ENCODE measurements at places on chromosomes 3 and 15. TPM values are rescaled to one million over a fixed set of nuclear protein-coding genes. Genes with fewer than 3 reads are reported as not detected.

The FBN1 gene
- total RNA-seq = 12.0 TPM

The PLXND1 gene
- 28.8 TPM for total RNA-seq

The GABRG3 gene
- total RNA-seq = not detected

The PLA2G4F gene
- not detected for total RNA-seq

The ACSBG1 gene
- total RNA-seq = not detected

The OSTN gene
- total RNA-seq = not detected

The ANKUB1 gene
- total RNA-seq = not detected

The NMNAT3 gene
- 1.3 TPM for total RNA-seq

The PLCH1 gene
- 0.25 TPM for total RNA-seq

The PTPN23 gene
- total RNA-seq = 25.4 TPM

The BFSP2 gene
- total RNA-seq = not detected

The STX19 gene
- total RNA-seq = not detected

The HCLS1 gene
- total RNA-seq = 17.3 TPM

The CCR5 gene
- total RNA-seq = 0.49 TPM

DNA sequence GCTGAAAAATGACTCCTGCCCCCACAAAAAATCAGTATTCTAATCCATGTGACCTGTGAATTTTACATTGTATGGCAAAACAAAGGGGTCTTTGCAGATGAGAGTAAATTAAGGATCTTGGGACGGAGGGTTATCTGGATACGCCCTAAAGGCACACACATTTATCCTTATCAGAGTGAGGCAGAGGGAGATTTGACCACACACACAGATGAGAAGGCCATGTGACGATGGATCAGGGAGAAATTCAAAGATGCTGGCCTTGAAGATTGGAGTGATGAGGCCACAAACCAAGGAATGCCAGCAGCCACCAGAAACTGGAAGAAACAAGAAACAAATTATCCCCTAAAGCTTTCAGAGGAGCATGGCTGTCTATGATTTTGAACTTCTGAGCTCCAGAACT lies 288.5 kb downstream of the XXYLT1 start:
- no peak for DNase-seq

DNA sequence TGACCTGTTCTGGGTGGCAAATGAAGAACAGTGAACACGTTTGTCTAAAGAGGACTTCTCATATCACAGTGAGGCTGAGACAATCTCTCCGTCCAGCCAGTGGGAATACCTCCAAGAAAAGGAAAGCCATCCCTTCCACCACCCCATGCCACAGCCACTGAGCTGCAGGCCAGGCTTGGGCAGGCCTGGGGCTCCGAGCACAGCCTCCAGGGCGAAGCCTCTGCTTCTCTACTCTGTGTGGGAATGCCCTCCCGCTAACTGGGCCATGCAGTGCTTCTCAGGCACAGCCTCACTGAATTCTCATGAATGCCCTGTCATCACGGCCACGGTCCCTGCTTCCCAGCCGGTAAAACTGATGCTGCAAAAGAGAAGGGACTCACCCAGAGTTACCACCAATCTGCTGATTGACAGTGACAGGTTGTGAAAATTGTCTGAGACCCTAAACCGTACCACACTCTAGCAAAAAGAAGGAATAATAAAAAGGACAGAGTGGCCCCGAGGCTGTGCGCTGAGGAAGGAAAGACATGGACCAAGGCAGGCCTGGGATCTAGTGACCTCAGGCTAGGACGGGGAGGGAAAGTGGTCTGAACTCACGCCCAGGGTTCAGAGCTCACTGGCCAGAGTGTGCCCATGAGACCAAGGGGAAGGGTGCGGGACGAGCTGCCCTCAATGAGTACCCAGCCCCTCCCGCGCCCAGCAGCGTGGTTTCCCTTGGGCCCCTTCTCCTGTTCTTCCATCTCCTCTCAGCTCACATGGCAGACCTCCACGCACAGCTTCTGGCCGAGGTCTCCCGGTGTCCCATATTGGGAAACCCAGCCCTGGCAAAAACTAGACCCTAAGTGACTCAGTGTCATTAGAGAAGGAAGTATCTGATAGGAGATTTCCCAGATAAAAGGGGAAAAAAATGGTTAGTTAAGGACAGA lies 52.8 kb downstream of the DHX30 start:
- no peak for DNase-seq

- no peak for DNase-seq
Measured at GRCh38 chr15:70509282-70509662, 254.1 kb downstream of the UACA start.

DNA sequence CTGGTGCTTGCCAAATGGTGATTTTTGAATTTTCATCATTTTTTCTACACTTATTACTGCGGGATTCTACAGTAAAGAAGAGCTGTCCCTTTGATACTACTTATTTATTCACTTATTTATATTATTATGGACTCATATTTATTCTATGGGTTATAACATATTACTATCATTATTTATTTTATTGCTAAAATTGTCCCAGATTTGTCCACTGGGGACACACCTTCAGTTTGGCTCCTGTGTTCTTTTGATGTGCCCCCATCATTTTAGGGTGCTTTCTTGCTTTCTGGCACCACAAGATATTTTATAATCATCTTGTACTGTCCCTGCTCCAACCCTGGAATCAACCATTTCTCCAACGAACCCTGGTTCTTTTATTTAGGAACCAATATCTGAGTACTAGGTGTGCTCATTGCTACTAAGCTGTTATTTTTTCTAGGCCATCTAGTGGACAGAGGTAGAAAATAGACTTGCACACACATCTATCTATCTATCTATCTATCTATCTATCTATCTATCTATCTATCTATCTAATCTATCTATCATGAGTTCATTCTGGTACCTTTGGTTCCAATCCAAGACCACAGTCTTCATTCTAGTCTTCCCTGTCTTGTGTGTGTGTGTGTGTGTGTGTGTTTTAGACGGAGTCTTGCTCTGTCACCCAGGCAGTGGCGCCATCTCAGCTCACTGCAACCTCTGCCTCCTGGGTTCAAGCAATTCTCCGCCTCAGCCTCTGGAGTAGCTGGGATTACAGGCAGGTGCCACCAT lies 16.0 kb downstream of the SLC22A14 start:
- no peak for DNase-seq

- DNase-seq = no peak
Measured at GRCh38 chr3:114456742-114457141, 162.9 kb downstream of the TIGIT start.

- DNase-seq = no peak
Measured at GRCh38 chr15:70503073-70503745, 260.1 kb downstream of the UACA start.

- no peak for DNase-seq
Measured at GRCh38 chr3:112372396-112372795, 39.4 kb downstream of the CD200 start.

GRCh38 chr3:157626817-157627216 lies 123.6 kb upstream of the VEPH1 start:
- no peak for DNase-seq

GRCh38 chr15:26679927-26680326 lies 92.9 kb downstream of the GABRB3 start:
- no peak for DNase-seq

- DNase-seq = no peak
Measured at GRCh38 chr3:123679712-123680386, 95.0 kb upstream of the HACD2 start.

- DNase-seq = no peak
Measured at GRCh38 chr3:43215663-43216275, 70.6 kb upstream of the SNRK start.

GRCh38 chr3:87101861-87102625 lies 111.1 kb upstream of the VGLL3 start:
- DNase-seq = no peak

DNA sequence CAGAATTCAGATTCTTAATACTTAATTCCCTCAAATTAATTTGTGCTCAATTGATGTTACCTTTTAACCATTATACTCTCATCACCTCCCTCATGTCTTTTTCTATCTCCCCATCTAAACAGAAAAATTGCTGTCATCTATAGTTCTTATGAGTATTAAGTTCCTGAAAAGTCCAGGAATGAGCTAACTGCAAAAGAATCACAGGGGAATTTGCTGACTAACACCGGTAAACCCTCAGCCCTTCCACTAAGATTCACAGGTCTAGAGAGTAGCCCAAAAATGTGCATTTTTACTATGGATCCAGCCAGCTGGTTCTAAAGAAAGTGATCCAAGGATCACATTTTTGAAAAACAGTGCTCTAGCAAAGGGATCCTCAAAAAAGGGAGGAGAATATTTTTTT lies 67.0 kb downstream of the SETD2 start:
- no peak for DNase-seq

DNA sequence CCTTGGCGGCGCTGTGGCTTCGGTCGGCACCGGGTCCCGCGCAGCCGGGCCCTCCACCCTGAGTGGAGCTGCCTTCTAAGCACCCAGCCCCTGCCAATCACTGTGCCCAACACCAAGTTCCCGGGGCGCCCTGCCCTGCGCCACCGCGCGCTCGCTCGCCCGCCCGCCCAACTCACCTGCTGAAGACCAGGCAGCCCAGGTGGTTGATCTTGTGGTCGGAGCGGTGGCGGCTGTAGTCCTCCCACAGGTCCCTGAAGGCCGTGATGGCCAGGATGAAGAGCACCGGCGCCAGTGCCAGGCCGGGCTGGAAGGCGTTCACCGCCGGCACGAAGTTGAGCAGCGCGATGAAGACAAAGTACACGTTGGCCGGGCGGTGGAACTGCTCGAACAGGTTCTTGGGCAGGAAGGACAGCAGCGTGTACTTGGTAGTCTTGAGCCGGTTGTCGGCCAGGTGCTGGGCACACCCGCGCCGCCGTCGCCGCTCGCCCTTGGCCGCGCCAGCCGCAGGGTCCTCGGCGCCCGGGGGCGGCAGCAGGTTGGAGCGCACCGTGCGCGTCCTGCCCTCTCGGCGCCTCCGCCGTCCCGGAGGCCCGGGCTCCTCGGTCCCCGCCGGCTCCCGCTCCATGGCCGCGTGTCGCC lies 536 bp downstream of the ATP10A start:
- no peak for DNase-seq

DNA sequence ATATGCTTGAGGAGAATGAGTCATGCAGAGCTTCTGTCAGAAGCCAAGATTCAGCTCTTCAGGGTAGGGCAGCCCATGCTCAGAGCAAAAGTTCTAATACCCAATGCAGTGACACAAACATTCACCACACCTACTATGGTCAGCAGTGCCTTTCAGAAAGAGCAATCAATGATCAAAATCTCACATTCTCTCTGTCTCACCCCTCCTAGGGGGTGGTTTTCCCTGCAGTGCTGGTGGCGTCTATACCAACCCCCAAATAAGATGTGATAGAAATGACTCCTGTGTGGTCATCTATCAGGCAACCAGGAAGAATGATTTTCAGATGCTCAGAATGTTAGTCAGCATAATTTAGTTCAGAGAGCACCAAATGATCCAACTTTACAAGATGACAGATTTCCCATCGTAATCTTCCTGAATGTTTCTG lies 385.3 kb downstream of the NTRK3 start:
- no peak for DNase-seq

- no peak for DNase-seq
Measured at GRCh38 chr3:170961616-170962400, 53.4 kb upstream of the EIF5A2 start.

DNA sequence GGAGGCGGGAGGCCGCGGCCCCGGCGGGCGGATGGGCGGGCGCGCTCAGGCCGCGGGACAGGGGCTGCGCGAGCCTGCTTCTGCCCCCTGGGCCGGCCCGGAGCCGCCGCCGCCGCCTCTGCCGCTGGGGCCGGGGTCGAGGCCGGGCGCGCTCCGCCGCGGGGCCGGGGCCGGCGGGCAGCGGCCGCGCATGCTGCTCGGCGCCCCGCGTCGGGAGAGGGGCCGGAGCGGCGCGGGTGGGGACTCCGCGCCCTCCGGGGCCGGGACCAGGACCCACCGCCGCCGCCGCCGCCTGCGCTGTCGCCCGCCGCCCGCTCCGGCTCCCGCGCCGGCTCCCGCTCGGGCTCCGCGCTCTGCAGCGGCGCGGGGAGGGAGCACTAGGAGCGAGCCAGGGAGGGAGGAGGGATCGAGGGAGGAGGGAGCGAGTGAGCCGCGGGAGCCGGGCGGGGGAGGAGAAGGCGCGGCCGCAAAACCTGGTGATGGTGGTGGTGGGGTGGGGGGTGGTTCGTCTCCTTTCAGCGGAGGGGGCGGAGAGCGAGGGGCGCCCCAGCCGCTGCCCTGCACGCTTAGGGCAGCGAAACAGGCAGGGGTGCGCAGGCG lies at the start of gene LINGO1:
Gene LINGO1, minus strand, starts transcription at position 379 of the 600 bp plus-strand sequence. CDS start 597 bp downstream, outside the sequence.
- DNase-seq = no peak

DNA sequence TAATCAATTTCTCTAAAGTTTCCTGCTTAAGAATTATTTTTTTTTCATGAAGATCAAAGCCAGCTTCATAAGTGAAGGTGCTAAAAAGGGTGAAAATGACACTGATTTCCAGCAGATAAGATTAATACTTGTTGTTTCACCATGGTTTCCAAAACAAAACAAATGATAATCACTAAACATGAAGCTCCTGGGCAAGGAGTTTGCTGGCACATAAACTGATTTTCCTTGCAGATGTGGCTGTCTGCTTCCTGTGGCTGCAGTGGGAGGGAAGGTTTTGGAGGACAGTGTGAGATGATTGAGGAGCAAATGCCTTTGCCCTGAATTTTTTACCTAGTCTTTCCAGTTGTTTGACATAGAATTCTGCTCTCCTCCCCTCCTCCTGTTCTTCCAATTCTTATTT lies 228.8 kb downstream of the DIPK2A start:
- DNase-seq = no peak

DNA sequence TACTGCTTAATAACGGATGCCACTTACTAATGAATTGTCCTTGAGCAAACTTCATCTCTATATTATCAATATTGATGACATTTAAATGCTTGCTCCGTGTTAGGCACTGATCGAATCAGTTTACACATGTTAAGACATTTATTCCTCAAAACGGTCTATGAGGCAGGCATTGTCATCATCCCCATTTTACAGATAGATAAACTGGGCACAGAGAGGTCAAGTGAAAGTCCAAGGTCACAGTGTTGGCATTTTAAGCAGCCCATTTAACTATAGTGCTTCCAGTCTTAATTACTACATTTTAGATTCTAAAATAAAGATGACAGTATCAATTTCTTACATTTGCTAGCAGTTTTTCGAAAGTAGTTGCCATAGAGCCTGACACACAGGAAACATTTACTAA lies 966 bp upstream of the ABI3BP start:
- no peak for DNase-seq

DNA sequence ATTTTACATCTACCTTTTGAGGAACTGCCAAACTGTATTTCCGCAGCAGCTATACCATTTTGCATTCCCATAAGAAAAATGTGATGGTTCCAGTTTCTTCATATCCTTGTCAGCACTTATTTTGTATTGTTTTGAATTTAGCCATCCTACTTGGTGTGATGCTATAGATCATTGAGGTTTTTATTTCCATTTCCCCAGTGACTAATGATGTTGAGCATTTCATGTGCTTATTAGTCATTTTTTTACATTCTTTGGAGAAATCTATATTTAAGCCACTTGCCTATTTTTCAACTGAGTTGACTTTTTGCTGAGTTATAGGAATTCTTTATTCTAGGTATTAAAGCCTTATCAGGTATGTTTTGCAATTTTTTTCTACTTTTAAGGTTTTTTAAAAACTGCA lies 347.6 kb upstream of the RARB start:
- DNase-seq = no peak
